ENCODE measurements at places on chromosomes 16 and 17.
A peak's percentile ranks its signal among the peaks of the same experiment; 100 is the strongest.

DNA sequence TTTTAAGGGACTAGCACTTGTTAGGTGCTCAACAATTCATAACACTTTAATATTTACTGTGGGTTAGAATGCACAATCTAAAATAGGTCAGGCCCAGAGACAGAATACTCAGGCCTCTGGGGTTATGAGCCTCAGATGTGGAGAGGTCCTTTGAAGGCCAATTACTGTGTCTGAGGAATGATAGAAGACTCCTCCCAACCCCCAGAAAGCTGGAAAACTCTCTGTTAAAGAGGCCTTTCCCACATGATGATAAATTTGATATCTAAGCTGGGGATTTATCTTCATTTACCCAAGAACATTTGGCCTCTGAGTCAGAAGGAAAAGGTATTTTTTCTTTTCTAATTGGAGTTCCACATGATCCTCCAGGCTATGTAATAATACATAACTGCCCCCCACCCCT, 41.1 kb upstream of the MMD start:
- DNase-seq = no peak

- no peak for DNase-seq
Measured at GRCh38 chr16:55120408-55120807, 189.7 kb downstream of the IRX5 start.

DNA sequence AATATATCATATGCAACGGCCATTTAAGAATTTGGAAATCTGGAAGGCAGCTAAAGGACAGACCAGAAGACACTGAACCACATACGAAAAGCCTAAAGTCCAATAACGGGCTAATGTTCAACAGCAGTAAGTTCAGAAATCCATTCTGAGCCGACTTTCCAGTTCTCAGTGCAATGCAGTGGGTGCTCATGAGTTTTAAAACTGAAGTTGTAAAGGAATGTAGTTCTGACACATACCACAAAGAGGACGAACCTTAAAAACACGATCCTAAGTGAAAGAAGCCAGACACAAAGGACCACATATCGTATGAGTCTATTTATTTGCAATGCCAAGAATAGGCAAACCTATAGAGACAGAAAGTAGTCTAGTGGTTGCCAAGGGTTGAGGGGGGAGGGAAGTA, 278.3 kb upstream of the ZFHX3 start:
- DNase-seq = no peak

DNA sequence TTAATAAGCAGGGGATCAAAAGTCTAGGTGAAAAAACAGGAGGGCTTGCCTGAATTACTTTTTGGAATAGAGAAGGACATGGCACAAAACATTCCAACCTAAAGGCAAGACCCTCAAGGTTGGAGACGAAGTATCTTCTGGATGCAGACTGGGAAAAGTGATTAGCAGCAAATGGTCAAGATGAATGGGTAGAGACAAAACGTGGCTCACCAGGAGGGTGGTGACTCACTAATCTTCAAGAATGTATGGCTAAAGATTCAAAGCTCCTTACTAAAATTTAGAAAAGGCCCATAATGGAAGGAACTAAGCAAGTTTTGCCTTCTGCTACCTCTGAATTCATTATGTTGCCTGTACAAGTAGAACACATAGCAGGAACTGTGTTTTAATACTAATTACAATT, 469.5 kb upstream of the RBFOX1 start:
- DNase-seq = no peak

- no peak for DNase-seq
Measured at GRCh38 chr17:40071313-40072039, 8.7 kb downstream of the THRA start.

GRCh38 chr16:30570636-30571444, 674 bp downstream of the ZNF688 start:
- no peak for DNase-seq

GRCh38 chr17:47973541-47973940, 2.6 kb downstream of the CDK5RAP3 start:
- no peak for DNase-seq

- DNase-seq = no peak
Measured at GRCh38 chr17:48283907-48284306, 146.1 kb downstream of the SKAP1 start.

GRCh38 chr17:43924558-43924957, 17.2 kb upstream of the MPP2 start:
- DNase-seq = no peak

DNA sequence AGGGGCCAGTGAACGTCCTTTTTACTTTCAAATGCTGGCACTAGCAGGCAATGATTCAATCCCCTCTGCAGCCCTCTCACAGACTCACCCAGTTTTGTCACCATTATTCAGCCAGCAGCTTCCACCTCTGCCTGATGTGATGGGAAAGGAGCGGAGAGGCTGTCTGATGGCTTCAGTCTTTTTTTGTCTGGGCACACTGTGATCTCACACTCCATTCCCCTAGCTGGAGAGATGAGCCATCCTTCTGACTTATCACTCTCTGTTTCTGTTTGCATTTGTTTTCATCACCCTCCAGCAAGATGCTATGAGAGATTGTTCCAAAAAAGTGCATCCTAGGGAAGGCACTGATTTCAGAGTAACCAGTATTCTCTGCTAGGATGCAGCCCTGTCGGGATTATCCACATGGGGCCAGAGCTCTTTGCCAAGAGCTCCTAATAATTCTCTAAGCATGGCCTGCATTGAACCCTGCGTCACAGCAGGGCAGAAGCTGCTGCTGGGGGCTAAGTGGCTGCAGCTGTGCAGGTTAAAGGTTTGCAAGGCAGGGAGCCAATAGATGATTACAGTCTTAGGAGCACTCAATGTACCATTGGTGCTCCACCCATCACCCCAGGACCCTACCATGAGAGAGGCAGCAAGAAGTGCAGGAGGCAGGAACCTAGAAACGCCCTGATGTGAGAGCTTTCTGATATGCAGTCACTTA, 236.1 kb upstream of the C16orf82 start:
- no peak for DNase-seq

DNA sequence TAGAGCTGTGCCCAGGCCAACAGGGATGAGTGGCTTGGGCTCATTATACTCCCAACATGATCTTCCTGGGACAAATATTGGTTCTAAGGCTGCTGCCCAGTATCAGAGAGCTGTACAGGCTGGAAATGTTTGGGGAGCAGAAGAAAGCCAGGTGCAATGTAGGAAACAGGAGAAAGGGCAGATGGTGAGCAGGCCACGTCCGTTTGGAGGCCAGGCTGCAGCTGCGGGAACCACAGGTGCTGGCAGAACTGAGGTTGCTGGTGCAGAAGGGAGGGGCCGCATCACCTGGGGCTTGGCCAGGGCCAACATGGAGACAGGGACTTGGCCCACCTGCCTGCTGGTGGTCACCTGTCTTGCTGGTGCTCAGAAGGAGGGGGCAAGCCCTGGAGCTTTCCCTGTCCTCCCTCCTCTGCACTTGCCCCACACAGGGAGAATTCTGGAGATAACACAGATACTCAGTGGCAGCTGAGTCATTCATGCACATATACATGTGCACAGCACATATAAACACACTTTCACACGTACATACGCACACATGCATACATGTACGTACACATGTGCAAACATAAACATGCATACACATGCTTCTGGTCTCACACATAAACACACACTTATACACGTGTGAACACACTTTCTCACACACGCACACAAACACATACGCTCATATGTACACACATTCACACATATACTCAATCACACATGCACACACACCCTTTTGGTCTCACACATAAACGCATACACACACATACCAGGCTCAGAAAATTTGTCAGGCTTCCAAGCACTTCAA, 67.7 kb downstream of the WSCD1 start:
- DNase-seq = no peak

GRCh38 chr17:29590411-29591145, 1.1 kb upstream of the GIT1 start:
- no peak for DNase-seq

GRCh38 chr16:75323198-75323597, 71.8 kb upstream of the BCAR1 start:
- DNase-seq = no peak

GRCh38 chr16:31868691-31869167, 4.9 kb upstream of the ZNF267 start:
- DNase-seq = peak; percentile 86

DNA sequence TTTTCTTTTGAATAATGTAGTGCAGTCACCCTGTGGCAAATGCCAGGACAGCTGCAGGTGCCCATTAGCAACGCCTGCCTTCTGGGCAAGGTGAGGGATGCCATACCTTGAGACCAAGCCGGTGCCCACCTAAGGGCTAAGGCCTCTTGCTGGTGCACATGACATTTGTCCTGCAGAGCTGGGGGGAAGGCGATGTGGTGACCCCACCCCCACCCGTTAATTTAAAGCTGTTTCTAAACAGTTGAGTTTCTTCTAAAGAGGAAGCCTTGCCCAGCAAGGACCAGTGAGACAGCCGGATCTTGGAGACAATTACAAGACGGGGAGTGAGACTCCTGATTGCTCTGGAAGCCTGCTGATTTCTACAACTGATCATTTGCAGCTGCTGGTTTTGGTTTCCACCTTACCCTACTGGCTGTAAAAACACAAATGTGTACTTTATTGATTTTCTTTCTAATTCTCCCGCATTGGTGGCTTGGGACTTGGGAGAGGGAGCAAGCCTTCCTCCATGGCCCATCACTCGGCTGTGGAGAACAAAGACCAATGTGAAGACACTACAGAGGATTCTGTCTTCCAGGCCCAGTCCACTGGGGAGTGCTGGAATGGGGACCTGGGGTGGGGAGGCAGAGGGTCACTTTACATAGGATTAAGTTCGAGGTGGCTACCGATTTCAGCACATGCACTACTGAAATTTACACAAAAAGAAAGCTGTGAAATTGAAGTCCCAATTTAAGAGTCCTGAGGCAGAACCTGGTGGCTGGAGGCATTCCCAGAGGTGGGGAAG, 2.7 kb downstream of the CDK5R1 start:
- no peak for DNase-seq

GRCh38 chr17:80018917-80019651, 16.6 kb downstream of the TBC1D16 start:
- DNase-seq = no peak

DNA sequence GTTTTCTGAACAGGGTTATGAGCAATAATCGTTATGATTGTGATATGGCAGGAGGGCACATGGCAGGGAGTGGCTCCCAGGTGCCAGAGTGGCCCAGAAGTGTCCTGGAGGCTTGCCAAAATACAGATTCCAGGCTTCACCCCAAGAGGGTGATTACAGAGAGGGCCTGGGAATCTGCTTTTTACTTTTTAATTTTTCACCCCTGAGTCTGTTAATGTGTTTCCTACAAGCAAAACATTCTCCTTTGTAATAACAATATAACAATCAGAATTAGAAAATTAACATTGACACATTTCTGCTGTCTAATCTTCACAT, 212.4 kb downstream of the SNX29 start:
- DNase-seq = no peak

- DNase-seq = no peak
Measured at GRCh38 chr16:1809281-1809801, 15.8 kb upstream of the IGFALS start.

DNA sequence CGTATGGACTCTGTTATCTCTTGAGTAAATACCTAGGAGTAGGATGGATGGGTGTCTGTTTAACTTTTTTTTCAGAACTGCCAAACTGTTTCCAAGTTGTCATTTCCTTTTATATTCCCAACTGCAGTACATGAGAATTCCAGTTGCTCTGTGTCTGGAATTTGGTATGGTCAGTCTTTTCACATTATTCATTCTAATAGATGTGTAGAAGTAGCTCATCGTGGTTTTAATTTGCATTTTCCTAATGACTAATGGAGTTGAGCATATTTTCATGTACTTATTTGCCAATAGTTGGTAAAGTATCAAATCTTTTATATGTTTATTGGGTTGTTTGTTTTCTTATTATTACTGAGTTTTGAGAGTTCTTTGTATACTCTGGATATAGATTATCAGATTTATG, 27.0 kb downstream of the MRTFB start:
- no peak for DNase-seq

DNA sequence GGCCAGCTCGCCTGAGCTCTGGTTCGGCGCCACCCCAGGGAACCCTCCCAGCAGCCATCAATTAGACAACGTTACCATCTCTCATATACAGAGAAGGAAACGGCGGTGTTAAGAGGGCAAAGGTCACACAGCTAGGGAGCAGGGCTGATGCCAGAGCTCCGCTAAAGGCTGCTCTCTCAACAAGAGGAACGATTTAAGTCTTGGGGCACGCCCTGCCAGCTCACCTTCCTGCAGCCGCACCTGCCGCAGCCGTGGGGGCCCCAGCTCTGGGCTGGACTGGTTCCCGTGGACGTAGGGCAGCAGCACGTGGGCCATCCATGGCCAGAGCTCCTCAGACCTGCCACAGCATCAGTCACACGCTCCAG, 43.5 kb downstream of the PKD1 start:
- DNase-seq = no peak

DNA sequence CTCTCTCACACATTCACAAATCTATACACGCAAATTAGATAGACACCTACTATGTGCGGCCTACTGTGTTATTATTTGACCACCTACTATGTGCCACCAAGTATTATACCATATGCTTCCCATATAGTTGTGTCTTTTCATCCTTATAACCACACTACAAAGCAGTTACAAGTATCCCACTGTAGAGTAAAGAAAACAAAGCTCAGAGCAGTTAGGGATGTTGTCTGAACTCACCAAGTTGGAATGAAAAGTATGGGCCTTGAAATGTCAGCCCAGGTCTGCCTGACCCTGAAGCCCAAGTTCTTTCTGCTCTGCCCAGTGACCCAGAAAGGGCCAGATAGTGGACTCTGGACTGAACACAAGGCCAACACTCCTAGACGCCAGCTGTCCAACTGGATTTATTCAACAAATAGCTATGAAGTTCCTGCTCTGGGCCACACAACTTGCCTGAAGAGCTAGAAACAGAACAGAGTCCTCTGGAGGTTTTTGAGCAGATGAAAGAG, 8.5 kb downstream of the KRT37 start:
- no peak for DNase-seq

DNA sequence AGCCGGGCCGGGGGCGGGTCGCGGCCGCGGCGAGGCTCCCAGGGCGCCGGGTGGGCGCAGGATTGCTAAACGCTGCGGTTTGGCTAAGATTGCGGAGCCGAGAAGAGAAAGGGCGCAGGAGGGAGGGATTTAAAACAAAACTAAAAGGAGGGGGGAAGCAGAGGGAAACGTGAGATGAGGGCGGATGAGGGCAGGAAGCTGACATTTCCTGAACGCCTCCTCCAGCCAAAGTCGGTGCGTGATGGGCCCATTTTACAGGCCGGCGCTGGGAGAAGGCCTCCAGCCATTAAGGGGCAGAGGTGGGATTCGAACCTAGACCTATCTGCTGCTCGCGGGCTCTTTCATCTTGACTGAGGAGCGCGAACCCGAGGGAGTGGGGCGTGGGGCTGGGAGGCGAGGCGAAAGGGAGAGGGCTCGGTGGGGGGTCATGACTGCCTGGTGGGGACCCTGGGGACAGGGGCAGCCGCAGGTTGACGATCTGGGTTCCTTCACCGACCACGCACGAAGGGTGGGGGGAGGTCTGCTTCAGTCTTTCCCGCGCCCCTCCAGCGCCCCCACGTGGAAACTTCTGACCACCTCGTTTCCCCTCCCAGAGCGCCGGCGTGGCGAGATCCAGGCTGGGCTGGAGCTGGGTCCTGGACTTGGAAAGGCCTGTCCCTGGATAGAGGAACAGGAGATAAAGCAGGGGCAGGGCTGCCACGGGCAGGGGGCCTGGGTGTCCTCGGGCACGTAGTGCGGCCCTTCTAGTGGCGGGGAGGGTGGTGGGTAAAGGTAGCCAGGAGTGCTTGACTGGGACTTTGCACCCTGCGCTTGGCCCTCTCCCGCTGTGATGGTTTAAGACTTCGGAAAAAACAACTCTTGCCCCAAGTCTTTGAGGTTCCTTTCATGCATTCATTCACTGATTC, 3.8 kb upstream of the TAC4 start:
- peak; percentile 81 for DNase-seq

GRCh38 chr17:17536702-17537101, 40.5 kb upstream of the RASD1 start:
- no peak for DNase-seq

All from mesothelial cell of epicardium (in vitro differentiated cells).